Activated T-cell treated with anti-CD3 and anti-CD28 coated beads, Interleukin-2, amount 50 U/mL, for 72 hours (primary cell): ENCODE measurements at places on chromosomes 3 and 15. TPM values are rescaled to one million over a fixed set of nuclear protein-coding genes. Genes with fewer than 3 reads are reported as not detected.
A peak's percentile ranks its signal among the peaks of the same experiment; 100 is the strongest.

TERC gene
- total RNA-seq = 5.6 TPM

DNA sequence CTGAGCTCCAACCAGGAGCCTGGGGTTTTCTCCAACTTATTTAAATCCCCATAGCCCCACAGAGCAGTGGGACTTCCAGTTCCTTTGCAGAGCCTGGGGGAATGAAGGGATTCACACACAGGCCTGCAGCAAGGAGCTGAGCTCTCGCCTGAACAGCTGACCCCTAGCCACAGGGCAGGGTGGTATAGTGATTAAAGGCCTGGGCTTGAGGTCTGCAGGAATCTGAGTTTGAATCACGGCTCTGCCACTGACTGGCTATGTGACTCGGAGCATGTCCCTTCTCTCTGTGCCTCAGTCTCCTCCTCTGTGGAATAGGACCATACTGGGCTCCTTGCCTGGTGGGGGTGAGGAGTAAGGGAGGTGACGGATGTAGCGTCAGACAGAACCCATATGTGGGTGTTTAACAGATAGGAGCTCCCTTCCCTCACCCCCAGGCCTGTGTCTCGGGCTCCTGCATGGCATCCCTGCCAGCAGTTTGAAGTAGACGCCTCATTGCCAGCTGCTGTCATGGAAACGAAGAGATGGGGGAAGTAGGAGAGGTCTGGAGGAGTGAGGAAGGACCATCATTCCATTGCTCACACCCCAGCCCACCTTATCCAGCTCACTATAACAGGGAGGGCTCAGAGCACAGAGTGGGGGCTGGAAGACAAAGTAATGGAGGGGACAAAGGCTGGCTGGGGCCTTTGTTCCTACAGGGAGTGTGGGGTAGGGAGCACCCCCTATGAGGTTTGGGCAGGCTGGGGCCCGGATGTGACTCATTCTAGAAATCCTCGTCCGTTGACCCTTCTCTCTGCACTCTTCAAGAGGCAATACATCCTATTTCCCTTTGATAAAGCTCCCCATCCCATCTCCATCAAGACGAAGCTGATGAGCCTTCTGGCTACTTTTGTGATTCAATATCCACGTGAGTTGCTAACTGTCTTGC, 14.8 kb downstream of the HRH1 start:
- no peaks in the 10 kb centered on the region for H3K4me1 ChIP-seq
- no peaks in the 10 kb centered on the region for H3K36me3 ChIP-seq
- H3K27ac ChIP-seq = no peak overlapping the region
- H3K4me3 ChIP-seq = no peak overlapping the region
- no peak for DNase-seq

PLD1 gene
- total RNA-seq = 0.65 TPM

C2CD4B gene
- 0.90 TPM for total RNA-seq

- H3K36me3 ChIP-seq = no peaks in the 10 kb centered on the region
- no peaks in the 10 kb centered on the region for H3K27me3 ChIP-seq
- no peak for DNase-seq
- no peak overlapping the region for H3K4me3 ChIP-seq
- H3K4me1 ChIP-seq = peaks cover 5% of the 10 kb centered on the region
- H3K27ac ChIP-seq = no peak overlapping the region
These were observed 51.8 kb downstream of the RGMA start for GRCh38 chr15:93036951-93037819.

WDR48 gene
- 53.3 TPM for total RNA-seq

GRCh38 chr3:66472313-66473134, 28.3 kb downstream of the LRIG1 start:
- peak; percentile 67 for DNase-seq
- H3K27ac ChIP-seq = peak overlapping the region; percentile 86
- peak overlapping the region; percentile 61 for H3K4me3 ChIP-seq

DNA sequence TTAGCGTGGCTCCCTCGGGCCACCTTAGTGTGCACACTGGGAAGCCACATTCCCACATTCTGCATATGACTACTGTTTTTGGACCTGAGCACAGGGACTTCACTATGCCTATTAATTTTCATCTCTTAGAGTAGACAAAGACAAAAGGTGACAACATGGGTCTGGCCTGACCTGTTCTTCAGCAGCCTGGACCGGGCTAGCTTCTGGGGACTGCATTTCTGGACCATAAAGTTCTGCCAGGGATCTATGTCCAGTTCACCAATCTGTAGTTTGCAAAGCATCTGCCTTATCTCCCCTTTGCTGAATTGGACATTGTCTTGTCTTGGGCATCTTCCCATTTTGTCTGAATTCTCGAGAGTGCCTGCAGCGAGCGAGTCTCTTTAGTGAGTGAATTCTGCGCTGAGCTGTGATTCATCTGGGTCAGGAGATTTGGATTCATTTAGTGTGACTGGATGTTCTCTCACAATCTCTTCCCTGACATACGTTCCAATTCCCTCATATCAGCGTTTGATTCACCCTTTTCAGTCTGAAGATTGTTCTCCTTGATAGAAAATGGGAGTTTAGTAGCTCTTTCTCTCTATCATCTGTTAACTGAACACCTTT, 112.2 kb upstream of the PLXNA1 start:
- no peaks in the 10 kb centered on the region for H3K27me3 ChIP-seq
- no peak overlapping the region for H3K4me3 ChIP-seq
- H3K36me3 ChIP-seq = no peaks in the 10 kb centered on the region
- no peak for DNase-seq
- H3K4me1 ChIP-seq = no peaks in the 10 kb centered on the region
- no peak overlapping the region for H3K27ac ChIP-seq

DNA sequence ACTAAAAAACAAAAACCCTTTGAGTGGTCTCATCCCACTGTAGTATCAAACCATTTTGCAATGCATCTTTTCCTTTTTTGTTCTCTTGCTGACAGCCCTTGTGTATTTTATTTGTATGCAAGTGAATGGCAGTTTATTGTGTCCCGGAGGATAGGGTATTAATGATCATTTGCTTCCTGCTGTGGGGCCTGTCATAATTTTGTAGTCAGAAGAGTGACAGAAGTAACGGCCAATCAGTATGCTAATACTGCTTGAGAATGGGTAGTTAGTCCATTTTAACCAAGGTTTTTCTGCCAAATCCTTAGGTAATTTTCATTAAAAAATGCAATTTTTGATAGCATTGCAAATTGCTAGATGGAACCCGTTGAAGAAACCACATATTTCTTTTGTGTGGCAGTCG, 75.5 kb upstream of the PLSCR5 start:
- no peak overlapping the region for H3K4me3 ChIP-seq
- DNase-seq = no peak
- peaks cover 2% of the 10 kb centered on the region for H3K36me3 ChIP-seq
- no peaks in the 10 kb centered on the region for H3K4me1 ChIP-seq

- no peaks in the 10 kb centered on the region for H3K36me3 ChIP-seq
- no peak overlapping the region for H3K4me3 ChIP-seq
- no peak overlapping the region for H3K27ac ChIP-seq
- no peak for DNase-seq
These were observed 5.9 kb upstream of the NDUFAF1 start for GRCh38 chr15:41408234-41408641.

GRCh38 chr15:63291507-63291906, 14.1 kb downstream of the APH1B start:
- DNase-seq = no peak
- H3K27ac ChIP-seq = no peak overlapping the region
- H3K4me3 ChIP-seq = no peak overlapping the region
- H3K36me3 ChIP-seq = peaks cover 1% of the 10 kb centered on the region

GRCh38 chr3:111519178-111519855, 22.7 kb upstream of the CD96 start:
- H3K27me3 ChIP-seq = no peaks in the 10 kb centered on the region
- no peaks in the 10 kb centered on the region for H3K4me1 ChIP-seq
- no peak overlapping the region for H3K27ac ChIP-seq
- no peak for DNase-seq
- no peak overlapping the region for H3K4me3 ChIP-seq
- no peaks in the 10 kb centered on the region for H3K36me3 ChIP-seq

- no peak overlapping the region for H3K4me3 ChIP-seq
- peaks cover 9% of the 10 kb centered on the region for H3K4me1 ChIP-seq
- no peak for DNase-seq
- peak overlapping the region; percentile 81 for H3K27ac ChIP-seq
These were observed 3.0 kb downstream of the BUB1B start for GRCh38 chr15:40163657-40164416.

GRCh38 chr15:94256511-94256910, 25.1 kb downstream of the MCTP2 start:
- peaks cover 17% of the 10 kb centered on the region for H3K36me3 ChIP-seq
- no peak overlapping the region for H3K4me3 ChIP-seq
- no peak overlapping the region for H3K27ac ChIP-seq
- no peaks in the 10 kb centered on the region for H3K27me3 ChIP-seq
- peaks cover 30% of the 10 kb centered on the region for H3K4me1 ChIP-seq

- H3K36me3 ChIP-seq = peaks cover 2% of the 10 kb centered on the region
- H3K4me3 ChIP-seq = no peak overlapping the region
- H3K27ac ChIP-seq = no peak overlapping the region
These were observed 66.2 kb downstream of the FOXP1 start for GRCh38 chr3:71517271-71517791.

DNA sequence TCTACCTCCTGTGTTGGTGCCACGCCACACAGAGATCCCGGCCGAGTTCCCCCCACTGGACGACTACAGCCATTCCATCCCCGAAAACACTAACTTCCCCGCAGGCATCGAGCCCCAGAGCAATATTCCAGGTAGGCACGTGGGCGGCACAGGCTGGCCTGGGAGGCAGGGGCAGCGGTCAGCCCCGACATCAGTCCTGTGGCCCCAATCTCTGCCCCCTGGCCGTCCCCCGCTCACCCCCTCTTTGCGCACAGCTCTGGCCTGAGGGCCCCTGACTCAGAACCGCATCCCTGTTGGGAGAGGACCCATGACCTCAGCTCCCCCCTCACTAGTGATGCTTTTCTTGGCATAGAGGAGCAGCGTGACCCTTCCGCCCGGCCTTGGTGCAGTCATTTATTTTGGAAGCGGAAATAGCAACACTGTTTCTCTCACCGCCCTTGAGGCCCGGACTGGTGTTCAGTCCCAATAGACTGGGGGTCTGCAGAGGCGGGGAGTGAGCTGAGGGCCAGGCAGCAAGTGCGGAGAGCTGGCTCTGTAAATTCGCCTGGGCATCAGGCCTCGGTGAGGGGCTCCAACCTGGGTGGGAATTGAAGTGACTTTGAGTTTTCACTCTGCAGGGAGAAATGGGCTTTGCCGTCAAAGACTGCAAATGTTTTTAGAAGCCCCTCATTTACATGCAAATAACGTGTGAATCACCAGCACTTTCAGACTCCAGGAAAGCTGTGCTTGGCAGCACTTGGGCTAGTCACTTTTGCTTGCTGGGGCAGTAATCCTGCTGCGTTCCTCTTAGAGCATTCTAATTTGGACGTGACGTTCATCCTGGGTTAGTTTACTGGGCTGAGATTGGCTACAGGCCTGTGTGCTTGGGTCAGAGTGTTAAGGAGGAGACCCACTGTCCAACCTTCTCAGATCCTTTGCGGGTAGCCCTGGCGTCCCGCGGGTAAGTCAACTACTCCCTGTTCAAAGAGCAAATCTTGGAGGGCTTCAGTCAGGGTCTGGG, 88.9 kb downstream of the AAGAB start:
- DNase-seq = no peak
- H3K27ac ChIP-seq = no peak overlapping the region

DNA sequence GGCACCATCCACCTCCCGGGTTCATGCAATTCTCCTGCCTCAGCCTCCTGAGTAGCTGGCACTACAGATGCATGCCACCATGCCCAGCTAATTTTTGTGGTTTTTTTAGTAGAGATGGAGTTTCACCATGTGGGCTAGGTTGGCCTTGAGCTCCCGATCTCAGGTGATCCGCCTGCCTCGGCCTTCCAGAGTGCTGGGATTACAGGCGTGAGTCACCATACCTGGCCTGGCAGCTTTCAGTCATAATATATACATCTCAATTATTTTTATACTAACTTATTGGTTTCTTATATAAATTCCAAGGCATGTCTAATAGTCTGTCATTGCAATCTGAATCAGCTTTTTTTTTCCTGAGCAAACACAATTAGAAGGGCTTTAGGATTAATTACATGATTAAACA, 74.0 kb upstream of the CCNL1 start:
- H3K4me1 ChIP-seq = peaks cover 2% of the 10 kb centered on the region
- H3K27ac ChIP-seq = no peak overlapping the region
- H3K27me3 ChIP-seq = peaks cover 1% of the 10 kb centered on the region
- no peaks in the 10 kb centered on the region for H3K36me3 ChIP-seq
- no peak for DNase-seq
- no peak overlapping the region for H3K4me3 ChIP-seq

DNA sequence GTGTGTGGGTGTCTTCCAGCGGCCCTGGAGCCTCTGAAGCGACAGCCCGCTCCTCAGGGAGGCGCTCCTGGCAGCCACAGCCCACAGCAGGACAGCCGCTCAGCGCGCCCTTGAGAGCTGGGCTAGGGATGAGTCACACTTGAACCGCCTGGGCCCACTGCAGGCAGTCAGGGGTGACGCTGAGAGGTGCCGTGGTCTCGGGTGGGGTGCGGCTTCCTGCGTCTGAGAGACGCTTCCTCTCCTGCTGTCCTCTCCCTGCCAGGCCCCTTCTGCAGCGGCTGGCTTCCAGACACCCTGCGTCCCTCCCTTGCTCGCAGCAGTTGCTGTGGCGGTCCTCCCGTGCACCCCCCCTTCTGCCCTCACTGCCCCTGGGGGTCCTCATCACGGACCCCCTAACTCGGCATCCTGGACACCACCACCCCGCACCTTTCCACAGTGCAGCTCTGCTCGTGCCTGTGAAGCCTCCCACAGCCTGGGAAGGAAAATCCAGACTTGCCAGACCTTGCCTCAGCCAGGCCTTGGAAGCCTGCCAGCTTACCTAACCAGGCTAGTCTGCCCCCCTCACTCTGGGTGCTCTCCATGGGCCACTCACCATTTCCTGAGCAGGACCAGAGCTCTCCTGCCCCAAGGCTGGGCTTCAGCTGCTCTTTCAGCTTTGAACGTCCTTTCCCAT, 1.1 kb upstream of the SPTBN5 start:
- peaks cover 3% of the 10 kb centered on the region for H3K36me3 ChIP-seq
- H3K27me3 ChIP-seq = no peaks in the 10 kb centered on the region
- peak; percentile 81 for DNase-seq

GRCh38 chr3:123289391-123290106, 87.8 kb downstream of the SEC22A start:
- H3K27ac ChIP-seq = no peak overlapping the region
- H3K36me3 ChIP-seq = no peaks in the 10 kb centered on the region
- no peak overlapping the region for H3K4me3 ChIP-seq

ZNF501 gene
- 3.6 TPM for total RNA-seq

SERINC4 gene
- total RNA-seq = 0.14 TPM

DNA sequence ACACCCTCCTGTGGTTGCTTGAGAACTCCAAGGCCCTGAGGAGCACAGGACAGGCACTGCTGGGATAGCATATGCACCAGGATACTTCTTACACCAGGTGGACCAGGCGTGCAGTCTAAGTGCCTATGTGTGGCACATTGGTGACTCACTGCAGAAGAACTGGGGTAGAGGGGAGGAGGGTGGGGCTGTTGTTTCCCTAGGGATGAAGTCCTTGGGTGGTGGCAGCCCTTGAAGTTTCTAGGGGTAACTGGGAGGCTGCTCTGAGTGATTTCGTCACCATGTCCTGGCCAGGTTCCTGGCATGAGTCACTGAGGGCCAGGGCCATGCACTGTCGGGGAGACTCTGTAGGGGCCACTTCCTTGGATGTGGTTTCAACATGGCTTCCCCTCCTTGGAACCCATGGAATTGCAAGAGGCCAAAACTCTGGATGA, 15.9 kb downstream of the MYZAP start:
- no peaks in the 10 kb centered on the region for H3K36me3 ChIP-seq
- H3K4me3 ChIP-seq = no peak overlapping the region
- DNase-seq = no peak
- H3K27me3 ChIP-seq = no peaks in the 10 kb centered on the region
- H3K4me1 ChIP-seq = no peaks in the 10 kb centered on the region

GRCh38 chr3:21020681-21021080, 730.3 kb downstream of the ZNF385D start:
- peaks cover 2% of the 10 kb centered on the region for H3K36me3 ChIP-seq
- no peak overlapping the region for H3K4me3 ChIP-seq
- no peaks in the 10 kb centered on the region for H3K4me1 ChIP-seq
- DNase-seq = no peak
- no peaks in the 10 kb centered on the region for H3K27me3 ChIP-seq
- H3K27ac ChIP-seq = no peak overlapping the region

CCR1 gene
- total RNA-seq = 0.17 TPM
